ENCODE measurements at places on chromosomes 1 and 21.

GRCh38 chr21:45405271-45405818 lies 380 bp downstream of the COL18A1 start:
- DNase-seq = no peak

GRCh38 chr1:209063767-209064659 lies 519.5 kb upstream of the CAMK1G start:
- DNase-seq = no peak

DNA sequence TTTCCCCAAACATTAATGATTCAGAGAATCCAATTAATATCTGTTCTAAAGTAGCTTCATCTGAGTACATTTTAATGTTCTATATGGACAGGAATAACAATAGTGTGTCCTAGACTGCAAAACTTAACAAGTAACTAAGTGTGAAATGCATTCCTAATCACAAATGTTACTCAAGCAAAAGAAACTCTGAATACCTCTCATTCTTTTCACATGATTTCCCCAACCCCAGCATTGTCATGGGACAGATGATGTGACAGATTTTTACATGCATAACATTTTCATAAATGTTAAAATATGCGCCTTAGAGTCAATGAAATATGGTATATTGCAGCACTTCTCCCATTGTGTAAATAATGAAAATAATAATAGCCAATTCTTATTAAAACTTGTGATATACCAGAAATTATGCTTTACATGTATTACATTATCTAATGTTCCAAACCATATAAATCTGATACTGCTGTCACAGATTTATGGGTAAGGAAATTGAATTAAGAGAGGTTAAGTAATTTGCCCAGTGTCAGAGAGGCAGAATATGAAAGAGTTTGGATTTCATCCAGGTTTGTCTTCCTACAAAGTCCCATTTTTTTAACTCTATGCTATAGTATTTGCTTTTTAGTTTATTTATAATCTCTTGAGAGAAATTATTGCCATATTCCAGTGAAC lies 269.4 kb downstream of the LRRC7 start:
- DNase-seq = peak; percentile 19

DNA sequence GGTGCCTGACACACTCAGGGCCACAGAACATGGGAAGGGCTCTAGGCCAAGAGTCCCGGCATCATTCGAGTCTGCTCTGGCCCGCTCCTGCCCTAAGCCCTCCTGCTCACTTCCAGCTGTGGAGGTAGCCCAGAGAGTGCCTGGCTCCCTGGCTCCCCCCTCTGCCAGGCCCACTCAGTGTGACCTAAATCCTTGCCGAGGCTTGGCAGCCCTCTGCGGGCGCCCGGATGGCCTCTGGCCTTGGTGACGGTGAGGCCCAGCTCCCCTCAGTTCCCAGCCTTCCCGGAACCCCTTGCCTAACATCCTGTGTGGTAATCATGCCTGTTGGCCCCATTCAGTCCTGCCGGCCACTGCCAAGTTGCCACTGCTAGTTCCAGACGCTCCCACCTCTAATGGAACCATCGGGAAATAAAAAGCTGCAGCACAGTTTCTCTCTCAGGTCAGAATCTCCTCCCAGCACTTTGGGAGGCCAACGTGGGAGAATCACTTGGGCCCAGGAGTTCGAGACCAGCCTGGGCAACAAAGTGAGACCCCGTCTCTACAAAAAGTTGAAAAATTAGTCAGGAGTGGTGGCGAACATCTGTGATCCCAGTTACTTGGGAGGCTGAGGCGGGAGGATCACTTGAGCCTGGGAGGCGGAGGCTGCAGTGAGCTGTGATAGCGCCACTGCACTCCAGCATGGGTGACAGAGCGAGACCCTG lies 1.2 kb upstream of the H6PD start:
- DNase-seq = no peak

GRCh38 chr1:163596541-163597258 lies 274.9 kb downstream of the NUF2 start:
- no peak for DNase-seq

GRCh38 chr1:223886516-223886921 lies 40.8 kb upstream of the TP53BP2 start:
- peak; percentile 6 for DNase-seq

- no peak for DNase-seq
Measured at GRCh38 chr1:81230983-81231728, 569.6 kb upstream of the ADGRL2 start.

DNA sequence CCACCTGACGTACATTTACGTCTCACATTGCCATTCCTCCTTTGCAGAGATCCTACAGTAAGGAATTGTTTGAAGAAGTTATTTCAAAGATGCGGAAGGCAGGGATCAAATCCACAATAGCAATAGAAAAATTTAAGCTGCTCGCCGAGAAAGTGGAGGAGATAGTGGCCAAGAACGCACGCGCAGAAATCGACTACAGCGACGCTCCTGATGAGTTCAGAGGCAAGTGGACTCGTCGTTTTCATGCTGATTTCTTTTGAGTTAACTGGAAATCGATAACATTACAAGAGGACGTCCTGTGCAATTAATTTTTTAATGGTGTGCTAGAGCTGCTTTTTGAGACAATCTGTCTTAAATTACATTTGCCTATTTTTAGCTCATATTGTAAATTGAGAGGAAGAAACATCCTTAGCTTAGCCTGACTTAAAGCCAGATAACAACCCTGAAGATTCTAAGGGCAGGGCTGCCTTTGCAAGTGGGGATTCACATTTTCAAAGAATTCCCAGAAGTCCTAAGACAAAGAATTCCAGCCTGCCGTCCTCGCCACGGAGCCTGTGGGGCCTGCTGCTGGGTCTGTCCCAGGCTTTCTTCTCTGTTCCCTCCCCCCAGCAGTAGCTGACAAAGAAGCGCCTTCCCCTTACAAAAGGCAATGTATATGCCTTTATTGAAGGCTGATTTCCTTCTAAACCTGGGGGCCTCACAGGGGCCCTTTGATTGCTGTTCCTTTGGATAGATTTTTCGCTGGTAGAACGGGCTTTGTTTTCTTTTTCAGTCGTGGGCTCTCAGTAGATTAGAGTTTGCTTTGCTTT lies 31.6 kb upstream of the KIF1B start:
- DNase-seq = no peak

GRCh38 chr1:67941155-67941554 lies 107.9 kb upstream of the GNG12 start:
- DNase-seq = no peak

GRCh38 chr1:228211531-228212414 lies 3.9 kb downstream of the OBSCN start:
- DNase-seq = no peak

DNA sequence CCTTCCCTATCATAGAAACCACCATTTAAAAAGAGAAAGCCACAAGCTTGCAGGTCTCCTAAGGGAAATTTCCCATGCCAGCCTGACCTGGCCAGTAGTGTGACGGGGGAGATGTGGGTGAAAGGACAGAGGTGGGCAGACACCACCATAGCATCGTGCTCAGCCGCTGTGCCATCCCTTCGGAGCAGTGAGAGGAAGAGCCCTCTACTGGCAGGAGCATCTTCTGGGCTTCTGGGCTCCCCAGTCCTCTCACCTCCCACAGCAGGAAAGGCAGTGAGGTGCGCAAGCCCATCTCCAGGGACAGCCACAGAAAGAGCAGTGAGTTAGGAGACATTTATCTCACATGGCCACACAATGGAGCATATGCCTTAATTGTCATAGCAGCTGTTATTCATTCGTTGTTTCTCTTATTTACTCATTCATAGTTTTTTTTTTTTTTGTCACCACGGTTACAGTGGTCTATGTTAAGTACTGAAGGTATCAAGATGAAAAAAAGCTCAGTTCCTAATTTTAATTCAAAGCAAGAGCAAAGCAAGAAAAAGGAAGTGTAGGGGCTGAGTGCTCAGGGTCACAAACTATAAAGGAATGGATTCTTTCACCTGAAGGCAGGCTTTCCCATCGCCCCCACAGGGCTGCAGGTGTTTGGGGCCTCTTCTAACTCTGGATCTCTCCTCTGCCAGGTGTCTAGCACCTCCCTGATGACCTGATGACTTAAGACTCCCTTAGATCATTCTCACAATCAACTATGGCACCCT lies 48.8 kb upstream of the CAMK1G start:
- DNase-seq = no peak

- no peak for DNase-seq
Measured at GRCh38 chr1:14439015-14439414, 159.5 kb upstream of the KAZN start.

DNA sequence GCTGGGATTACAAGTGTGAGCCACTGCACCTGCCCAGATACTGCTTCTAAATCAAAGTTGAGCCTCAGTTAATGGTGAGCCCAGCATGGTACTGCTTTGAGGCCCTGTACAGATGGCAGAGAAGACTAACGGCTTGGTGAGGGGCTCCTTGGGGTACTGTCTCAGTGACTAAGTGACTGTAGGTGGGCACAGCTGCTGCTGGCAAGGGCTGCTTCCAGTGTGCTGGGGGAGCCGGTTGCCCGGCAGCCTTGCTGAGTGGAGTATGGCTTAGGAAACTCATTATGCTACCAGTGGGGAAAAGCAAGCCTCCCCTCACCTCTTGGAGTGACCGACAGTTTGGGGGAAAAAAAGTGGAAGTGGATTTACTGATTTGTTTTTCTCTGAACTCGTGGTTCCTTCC lies 23.6 kb upstream of the ARHGEF10L start:
- no peak for DNase-seq

DNA sequence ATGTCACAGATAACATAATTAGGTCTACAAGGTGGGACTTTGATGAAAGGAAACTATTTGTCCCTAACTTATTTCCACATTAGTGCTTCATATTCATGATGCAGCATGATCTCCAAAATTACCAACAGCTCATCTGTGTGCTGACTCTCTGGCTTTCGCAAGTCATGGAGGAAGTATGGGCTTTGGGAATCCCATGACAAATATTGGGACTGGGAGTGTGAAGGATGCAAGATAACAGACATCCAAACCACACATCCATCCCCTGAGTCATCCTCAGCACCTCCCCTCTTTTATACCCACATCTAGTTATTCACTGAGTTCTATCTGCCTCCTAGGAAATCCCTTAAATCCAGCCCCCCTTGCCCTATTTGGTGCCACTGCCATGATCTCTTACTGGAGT lies 102.8 kb upstream of the COL24A1 start:
- DNase-seq = no peak

DNA sequence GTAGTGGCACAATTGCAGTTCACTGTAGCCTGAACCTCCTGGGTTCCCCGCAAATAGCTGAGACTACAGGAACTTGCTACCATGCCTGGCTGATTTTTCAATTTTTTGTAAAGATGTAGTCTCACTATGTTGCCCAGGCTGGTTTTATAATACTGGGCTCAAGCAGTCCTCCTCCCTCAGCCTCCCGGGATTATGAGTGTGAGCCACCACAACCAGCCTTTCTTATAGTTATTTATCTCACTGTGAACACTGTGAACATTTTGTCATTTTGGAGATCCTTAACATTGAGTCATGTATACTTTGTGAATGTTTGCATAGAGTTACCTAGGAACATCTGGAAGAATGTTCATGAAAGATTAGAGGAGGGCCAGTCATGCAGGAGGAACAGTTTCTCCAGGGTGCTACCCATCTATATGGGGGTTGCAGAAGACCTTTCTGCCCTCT lies 127.1 kb upstream of the CACYBP start:
- no peak for DNase-seq

GRCh38 chr1:182603646-182604174 lies 479 bp downstream of the RGS16 start:
- no peak for DNase-seq

- no peak for DNase-seq
Measured at GRCh38 chr1:71019233-71019969, 28.2 kb downstream of the PTGER3 start.

GRCh38 chr1:62716397-62716796 lies 28.2 kb upstream of the DOCK7 start:
- DNase-seq = no peak

- DNase-seq = no peak
Measured at GRCh38 chr1:156499194-156499841, 1.3 kb downstream of the MEF2D start.

DNA sequence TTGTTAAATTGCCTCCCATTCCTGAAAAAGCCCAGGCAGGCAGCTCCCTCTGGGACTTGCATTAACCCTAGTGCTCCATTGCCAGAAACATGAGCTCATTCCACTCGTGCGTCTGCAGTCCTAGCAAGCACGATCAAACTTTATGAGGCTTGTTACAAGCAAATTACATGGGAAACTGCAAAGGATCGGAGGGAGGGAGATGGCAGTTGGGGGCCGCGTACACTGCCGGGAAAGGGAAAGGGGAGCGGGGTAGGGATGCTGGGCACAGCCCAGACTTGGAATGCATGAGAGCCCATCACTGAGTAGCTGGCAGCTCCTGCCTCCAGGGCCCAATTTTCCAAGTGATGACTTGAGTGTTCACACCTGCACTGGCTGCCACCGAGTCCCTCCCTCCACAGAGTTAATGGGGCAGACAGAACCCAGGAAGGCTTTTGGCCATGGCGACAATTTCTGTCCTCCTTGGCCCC lies 169.9 kb downstream of the BRINP2 start:
- DNase-seq = no peak

- no peak for DNase-seq
Measured at GRCh38 chr1:206049919-206050600, 2.9 kb upstream of the RHEX start.

- no peak for DNase-seq
Measured at GRCh38 chr1:224545571-224545970, 70.5 kb upstream of the CNIH3 start.

Measured in NCI-H460 (cell line).